Fibroblast of the conjunctiva (primary cell): ENCODE measurements at places on chromosomes 5 and 9.

GRCh38 chr5:171137768-171138525 is 171.1 kb upstream of the TLX3 start:
- DNase-seq = peak; percentile 12

- no peak for DNase-seq
These were observed 494 bp downstream of the CERT1 start for GRCh38 chr5:75510836-75511434.

- DNase-seq = no peak
These were observed 10.1 kb downstream of the USP20 start for GRCh38 chr9:129845373-129845772.

DNA sequence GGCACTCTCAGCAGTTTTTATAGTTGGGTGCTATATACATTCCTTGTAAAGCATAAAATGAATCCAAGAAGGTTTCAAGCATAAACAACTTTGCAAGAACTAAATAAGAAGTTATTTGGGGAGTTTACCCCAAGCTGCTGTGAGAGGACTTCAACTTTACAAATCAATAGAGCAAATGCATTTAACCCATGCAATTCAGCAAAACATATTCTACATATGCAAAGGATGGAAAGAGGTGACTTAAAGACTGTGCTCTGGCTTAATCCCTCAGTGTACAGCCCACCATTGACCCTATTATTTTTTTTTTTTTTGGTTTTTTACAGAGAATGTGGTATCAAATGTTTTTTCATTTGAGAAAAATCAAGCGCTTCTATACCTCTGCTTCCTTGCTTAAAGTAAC is 736.5 kb downstream of the CETN3 start:
- DNase-seq = no peak

GRCh38 chr5:160491438-160491837 is 69.8 kb downstream of the PTTG1 start:
- no peak for DNase-seq

DNA sequence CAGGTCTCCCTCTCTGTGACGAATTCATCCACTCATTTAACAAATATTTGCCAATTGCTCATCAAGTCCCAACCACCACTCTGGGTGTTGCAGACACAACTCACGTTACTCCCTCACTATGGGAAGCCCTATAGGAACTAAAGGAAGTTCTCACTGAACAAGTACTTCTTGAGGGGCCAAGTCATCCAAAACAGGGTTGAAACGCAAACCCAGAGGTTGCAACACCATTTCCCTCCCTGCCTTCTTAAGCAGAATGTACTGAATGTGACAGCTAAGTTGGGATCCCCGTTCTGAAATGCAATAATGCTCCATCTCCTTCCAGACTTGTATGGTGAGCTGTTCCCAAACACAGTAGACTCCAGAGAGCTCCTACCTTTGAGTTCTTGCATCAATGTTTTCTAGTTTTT is 34.3 kb downstream of the EPB41L4B start:
- DNase-seq = no peak

DNA sequence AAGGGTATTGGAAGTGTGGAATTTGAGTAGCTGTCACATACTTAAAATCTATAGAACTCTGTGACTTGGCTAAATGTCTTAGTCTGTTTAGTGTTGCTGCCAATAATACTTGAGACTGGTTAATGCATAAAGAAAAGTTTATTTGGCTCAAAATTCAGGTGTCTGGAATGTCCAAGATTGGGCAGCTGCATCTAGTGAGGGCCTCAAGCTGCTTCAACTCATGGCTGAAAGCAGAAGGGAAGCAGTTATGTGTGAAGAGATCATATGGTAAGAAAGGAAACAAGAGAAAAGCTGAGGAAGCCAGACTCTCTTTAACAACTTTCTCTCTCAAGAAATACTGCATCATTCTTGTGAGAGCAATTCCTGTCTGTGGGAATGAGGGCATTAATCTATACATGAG is 1043.3 kb upstream of the CDH6 start:
- DNase-seq = no peak

DNA sequence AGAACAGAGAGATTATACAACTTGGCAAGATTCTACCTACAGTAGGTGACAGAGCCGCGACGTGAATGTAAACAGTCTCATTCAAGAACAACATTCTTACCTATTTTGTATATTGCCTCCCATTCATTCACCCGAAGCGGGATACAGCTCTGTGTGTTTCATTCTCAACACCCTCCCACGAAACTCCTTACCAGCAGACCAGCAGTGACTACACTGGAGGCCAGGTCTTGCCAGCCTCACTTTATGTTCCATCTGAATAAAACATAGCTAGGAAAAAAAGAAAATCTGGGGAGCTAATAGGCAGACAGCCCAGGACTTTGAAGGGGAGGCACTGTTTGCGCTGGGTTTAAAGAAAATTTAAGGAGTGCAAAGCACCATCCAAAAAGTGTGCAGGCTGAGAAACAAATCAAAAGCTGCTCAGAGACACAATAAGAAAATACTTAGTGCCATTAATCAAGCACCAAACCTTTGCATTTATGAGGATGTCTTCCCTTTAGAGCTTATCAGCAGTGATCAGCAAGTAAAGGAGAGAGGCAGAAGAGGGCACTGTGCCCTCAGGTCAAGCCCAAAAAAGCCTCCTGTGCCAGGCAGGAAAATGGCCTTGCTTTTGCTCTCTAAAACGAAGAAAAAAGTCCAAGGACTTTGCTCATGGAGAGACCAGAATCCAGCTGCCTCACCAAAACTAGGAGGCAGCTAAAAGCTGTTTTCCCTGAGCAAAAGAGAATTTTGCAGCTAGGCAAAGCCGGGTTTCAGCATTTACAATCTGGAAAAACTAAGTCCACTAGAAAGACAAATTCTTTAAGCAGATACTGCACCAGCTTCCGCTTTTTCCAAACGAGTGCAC is 295.1 kb downstream of the BNC2 start:
- no peak for DNase-seq

DNA sequence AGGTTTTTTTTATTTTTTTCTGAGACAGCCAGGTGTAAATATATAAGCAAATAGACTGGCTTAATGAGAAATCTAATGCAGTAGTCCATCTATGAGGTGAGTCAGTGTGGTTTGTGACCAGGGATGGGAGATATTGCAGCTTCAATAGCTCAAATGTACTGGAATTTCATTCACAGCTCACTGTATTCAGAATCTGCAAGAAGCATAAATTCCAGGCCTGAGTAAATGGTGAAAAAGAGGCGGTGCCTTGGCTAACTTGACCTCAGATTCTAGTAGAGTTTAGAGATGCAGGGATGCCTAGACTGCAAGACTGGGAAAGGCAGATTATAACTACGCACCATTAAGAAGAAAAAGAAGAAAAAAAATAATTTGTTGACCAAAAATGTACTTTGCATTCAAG is 151.9 kb upstream of the SMC2 start:
- no peak for DNase-seq

GRCh38 chr5:157469073-157469472 is 9.1 kb downstream of the NIPAL4 start:
- DNase-seq = no peak

DNA sequence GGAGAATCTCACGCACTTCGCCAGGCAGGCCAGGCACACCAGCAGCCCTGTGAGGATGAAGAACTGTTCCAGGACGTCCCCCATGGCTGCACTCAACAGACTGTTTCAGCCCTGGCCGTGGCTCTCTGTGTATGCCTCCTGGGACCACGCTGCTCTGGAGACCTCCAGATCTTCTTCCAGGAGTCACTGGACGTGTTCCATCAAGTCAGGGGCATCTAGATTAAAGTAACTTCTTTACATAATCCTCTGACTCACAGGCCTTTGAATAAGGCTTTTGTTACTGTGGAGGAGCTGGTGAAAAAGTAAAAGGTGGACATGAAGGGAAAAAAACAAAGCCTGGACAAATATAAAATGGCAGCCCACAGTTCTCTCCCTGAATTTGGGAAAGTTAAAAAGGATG is at the start of gene HSD17B3:
HSD17B3 (minus strand) TSS at position 156 of the 400 bp plus-strand sequence; CDS start at position 84, 72 bp downstream.
- DNase-seq = no peak

- DNase-seq = no peak
These were observed 410.2 kb downstream of the PSAT1 start for GRCh38 chr9:78707080-78707479.

- peak; percentile 57 for DNase-seq
These were observed 101.9 kb downstream of the F2RL2 start for GRCh38 chr5:76521240-76521758.

DNA sequence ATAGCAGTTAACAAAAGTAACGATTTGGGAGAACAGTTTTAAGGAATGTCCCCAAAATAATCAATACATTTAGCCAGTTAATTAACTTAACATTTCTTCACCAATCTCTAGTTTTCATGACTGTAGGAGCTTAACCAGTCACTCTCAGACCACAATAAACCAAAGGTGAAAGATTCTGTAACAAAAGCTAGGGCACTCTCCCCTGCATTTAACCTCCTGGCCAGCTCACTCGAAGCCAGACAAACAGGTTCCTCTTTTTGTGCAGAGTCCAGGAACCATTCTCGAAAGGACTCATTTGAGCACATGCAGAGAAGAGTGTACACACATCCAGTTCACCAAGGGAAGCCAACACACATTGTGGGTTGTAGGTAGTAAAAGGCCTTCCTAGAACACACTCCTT is 6.5 kb downstream of the IL7R start:
- no peak for DNase-seq

DNA sequence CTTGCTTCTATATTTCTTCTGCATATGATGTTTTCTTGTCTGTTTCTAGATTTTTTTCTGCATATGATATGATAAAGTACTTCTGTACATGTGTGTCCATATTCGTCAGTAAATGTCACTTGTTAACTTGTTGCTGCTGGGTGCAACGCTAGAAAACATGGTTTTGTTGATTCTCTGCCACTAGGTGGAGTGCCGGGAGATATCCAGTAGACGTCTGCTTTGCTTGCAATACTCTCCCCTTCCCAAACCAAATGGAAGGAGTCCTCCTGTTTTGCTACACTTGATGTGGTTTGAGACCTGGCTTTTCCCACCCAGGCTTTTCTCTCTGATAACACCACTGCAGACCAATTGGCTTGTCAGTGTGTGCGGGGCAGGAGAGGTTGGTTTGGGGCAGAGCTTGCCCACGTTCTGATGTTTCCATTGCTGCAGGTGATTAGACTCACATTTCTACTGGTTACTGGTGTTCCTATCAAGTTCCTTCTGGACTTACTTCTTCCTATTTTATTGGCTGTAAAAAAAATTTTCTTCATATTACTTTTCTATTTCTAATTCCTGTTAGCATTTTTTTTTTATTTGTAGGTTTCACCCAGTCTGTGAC is 900.0 kb upstream of the CDH10 start:
- peak; percentile 8 for DNase-seq

DNA sequence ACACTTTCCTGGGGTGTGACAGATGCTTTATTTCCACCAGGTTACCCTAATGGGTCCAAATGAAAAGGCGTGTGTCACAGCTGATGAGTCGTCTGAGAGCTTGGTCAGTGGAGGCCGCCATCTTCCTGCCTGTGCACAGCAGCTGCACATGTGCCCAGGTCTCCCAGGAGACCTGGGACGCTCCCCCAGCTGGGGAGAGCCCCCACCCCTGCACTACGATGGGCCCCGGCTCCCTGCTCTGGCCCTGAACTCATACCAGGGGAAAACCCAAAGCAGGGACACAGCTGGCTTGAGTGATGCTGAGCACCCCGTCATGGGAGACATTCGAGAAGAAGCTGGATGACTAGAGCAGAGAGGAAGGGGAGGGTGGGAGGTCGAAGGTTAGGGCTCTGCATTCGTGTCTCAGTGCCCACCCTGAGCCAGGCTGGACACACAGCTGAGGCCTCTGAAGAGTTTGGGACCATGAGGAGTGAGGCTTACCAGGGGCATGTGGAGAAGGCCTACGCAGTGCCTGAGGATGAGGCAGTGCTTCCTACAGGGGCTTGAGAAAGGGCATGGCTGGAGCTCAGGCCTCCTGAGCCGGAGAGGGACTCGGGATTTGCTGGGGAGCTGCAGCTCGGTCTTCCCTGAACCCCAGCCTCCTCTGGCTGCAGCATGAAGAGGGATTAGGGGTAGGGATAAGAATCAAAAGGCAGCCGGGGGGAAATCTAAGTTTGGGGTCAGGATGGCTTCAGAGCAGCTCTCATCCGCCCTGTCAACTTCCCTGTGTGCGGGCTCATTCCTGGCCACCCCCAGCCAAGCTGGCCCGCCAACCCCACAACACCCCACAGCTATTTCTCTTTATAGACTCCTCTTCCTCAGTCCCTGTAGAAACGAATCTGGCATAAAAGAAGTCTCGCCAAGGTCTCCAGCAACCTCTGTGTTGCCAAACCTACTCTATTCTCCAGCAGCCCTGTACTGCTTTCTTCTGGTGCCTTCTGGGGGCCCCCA is 42.2 kb upstream of the RNU6ATAC start:
- no peak for DNase-seq

DNA sequence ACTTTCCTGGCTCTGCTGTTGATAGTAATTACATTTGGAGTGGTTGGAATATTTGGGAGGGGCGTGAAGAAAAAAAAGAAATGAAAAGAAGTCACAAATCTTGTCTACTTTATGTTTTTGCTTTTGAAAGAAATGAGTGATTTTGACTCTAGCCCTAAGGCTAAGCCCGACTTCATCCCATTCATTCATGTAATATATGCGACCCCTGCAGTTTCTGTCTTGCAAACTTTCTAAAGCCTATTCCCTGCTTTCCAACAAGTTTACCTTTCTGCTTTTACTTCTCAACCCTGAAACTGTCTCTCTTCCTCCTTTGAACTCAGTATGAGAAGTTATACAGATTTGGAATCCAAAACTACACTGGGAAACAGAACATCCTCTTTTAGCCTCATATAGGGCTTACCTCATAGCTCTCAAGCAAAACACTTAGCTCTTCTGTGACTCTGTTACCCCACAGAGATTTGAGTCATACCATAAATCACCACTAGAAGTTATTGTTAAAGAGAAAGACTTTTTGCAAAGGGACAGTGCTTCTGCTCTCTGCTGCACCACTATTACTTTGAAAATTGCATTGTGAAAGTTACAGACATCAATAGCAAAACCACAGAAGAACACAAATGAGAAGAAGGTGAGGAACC is 1.6 kb downstream of the CFAP95 start:
- DNase-seq = no peak

- no peak for DNase-seq
These were observed 20.1 kb upstream of the TCERG1 start for GRCh38 chr5:146426853-146427618.

- peak; percentile 10 for DNase-seq
These were observed 850 bp downstream of the RRAGA start for GRCh38 chr9:19049917-19050636.

GRCh38 chr9:131031005-131031641 is 22.1 kb downstream of the LAMC3 start:
- no peak for DNase-seq

DNA sequence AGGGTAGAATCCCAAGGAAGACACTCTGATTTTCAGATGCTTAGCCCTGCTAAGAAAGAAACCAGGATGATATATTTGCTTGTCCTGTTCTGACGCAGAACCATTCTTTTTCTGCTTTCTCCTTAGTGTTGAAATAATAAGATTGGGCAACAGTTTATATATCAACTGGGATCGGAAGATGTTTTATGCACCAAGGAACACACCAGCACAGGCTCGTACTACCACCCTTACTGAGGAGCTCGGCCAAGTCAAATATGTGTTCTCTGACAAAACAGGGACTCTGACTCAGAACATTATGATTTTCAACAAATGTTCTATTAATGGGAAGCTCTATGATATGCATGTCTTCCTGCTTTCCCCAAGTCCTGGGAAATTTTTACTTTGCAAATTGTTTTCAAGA is 19.0 kb upstream of the RUSC2 start:
- peak; percentile 55 for DNase-seq
